ENCODE measurements at places on chromosomes 3 and 15. TPM values are rescaled to one million over a fixed set of nuclear protein-coding genes. Genes with fewer than 3 reads are reported as not detected.

The STRIT1 gene
- total RNA-seq, result not detected

- H3K27me3 ChIP-seq, result no peaks in the 10 kb centered on the region
- peak; percentile 68 for DNase-seq
- peak overlapping the region; percentile 58 for H3K27ac ChIP-seq
- H3K4me3 ChIP-seq, result peak overlapping the region; percentile 51
- peaks cover 34% of the 10 kb centered on the region for H3K4me1 ChIP-seq
These were observed 70.7 kb downstream of the SSR3 start for GRCh38 chr3:156483961-156484787.

- no peak for DNase-seq
- no peaks in the 10 kb centered on the region for H3K36me3 ChIP-seq
- H3K27ac ChIP-seq, result no peak overlapping the region
- no peak overlapping the region for H3K4me3 ChIP-seq
These were observed 21.2 kb upstream of the XIRP1 start for GRCh38 chr3:39213613-39214012.

- H3K27ac ChIP-seq, result no peak overlapping the region
- no peaks in the 10 kb centered on the region for H3K27me3 ChIP-seq
- no peak overlapping the region for H3K4me3 ChIP-seq
- no peaks in the 10 kb centered on the region for H3K36me3 ChIP-seq
These were observed 70.8 kb upstream of the FILIP1L start for GRCh38 chr3:100184948-100185570.
